ENCODE measurements at places on chromosomes 2 and 18.

DNA sequence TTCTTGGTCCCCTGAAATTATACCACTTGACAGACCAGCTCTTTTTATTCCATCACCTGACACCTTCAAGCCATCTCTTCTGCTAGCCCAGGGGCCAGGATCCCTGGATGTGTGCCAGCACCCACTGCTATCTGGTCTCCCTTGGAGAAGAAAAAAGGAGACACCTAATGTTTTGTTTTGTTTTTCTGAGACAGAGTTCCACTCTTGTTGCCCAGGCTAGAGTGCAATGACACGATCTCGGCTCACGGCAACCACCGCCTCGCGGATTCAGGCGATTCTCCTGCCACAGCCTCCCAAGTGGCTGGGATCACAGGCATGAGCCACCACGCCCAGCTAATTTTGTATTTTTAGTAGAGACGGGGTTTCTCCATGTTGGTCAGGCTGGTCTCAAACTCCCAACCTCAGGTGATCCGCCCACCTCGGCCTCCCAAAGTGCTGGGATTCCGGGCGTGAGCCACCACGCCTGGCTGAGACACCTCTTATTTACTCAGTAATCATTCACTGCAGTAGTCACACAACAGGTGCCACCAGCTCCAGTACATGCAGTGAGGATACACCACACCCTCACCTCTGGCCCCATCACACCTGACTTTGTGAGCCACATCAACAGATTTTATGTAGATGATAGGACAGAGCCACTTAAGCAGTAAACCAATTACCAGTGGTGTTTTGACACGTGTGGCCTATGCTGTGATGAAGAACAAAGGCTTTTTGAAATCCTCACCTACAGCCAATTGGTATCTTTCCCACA lies 42.8 kb upstream of the PCBP1 start:
- DNase-seq = no peak

DNA sequence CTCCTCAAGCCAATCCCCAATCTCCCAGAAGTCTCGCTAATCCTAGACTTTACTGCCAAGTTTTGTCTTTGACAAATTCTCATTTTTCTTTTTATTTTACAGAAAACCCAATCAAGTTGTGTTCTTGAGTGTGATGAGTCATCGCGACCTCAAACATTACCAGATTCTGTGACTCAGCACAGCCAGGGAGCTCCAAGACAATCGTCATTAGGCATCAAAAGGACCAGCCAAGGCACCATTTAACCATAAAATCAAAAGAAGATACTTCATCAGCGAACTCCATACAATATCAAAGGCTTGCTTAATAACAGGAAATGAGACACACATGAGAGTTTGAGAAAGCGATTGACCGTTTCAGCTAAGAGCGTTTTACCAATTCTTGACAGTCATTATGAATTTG lies 146.2 kb upstream of the AGAP1 start:
- no peak for DNase-seq

- no peak for DNase-seq
Observed at GRCh38 chr18:77131100-77131651, 1.4 kb downstream of the MBP start.

- DNase-seq = no peak
Observed at GRCh38 chr2:146986161-146986560, 858.7 kb upstream of the ACVR2A start.

GRCh38 chr2:14199040-14199439 lies 433.5 kb upstream of the LRATD1 start:
- no peak for DNase-seq

DNA sequence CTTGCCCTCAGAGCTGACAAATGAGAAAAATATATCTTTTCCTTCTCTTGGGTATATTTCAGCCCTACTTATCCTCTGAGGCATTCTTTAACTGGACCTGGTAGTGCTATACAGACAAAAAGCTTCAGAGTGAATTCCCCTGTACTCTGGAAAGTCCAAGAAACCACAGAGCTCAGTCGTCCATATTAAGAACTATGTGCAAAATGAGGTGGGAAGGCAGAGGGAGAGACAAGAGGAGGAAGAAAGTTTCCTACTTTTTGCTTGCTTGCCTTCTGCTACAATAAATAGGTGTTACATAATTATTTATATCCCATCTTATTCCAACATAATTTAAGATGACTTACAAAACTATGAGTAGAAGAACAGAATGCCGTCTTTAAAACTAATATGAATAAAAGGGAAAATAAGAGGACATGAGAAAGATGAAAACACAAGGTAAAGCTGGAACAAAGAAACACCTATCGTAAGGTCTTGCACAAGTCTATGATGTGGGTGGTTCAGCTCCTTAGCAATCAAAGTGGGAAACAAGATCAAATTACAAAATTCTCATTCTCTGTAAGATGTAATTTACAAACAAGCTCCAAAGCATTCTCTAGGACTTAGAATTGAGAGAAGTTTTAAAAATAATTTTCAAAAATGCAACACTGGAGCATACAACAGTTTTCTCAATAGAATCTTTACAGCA lies 97.9 kb downstream of the BAZ2B start:
- DNase-seq = no peak

GRCh38 chr2:165970663-165971062 lies 17.1 kb upstream of the TTC21B start:
- DNase-seq = no peak

- peak; percentile 9 for DNase-seq
Observed at GRCh38 chr18:58578321-58578720, 50.6 kb downstream of the ALPK2 start.

- no peak for DNase-seq
Observed at GRCh38 chr2:69171116-69171896, 158.3 kb downstream of the ANTXR1 start.

DNA sequence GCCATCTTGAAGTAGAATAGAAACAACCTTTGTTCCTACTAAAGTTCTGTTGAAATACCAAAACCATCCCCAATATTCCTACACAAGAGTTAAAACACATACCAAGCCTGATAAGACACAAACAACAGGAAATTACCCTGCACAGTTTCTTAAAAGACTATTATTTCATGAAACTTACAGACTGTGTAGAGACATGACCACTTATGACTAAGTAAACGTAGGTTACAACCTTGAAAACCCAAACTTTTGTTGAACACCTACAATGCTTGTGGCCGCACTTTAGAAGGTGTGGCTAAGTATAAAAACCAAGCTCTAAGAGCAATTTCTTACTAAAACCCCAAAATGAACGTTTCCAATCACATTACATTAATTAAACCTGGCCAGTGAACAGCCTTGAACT lies 2.0 kb downstream of the SMAD2 start:
- DNase-seq = no peak

GRCh38 chr2:107148496-107148895 lies 262.5 kb upstream of the ST6GAL2 start:
- DNase-seq = no peak

GRCh38 chr2:216562696-216563435 lies 64.2 kb downstream of the RPL37A start:
- DNase-seq = no peak

- peak; percentile 79 for DNase-seq
Observed at GRCh38 chr2:70498054-70498453, 55.6 kb downstream of the TGFA start.

- no peak for DNase-seq
Observed at GRCh38 chr2:20525041-20526035, 78.5 kb downstream of the RHOB start.

GRCh38 chr2:211724933-211725332 lies 813.7 kb downstream of the ERBB4 start:
- no peak for DNase-seq

GRCh38 chr18:48790226-48790863 lies 160.4 kb downstream of the SMAD7 start:
- no peak for DNase-seq

GRCh38 chr2:188204824-188205223 lies 86.8 kb upstream of the GULP1 start:
- no peak for DNase-seq

DNA sequence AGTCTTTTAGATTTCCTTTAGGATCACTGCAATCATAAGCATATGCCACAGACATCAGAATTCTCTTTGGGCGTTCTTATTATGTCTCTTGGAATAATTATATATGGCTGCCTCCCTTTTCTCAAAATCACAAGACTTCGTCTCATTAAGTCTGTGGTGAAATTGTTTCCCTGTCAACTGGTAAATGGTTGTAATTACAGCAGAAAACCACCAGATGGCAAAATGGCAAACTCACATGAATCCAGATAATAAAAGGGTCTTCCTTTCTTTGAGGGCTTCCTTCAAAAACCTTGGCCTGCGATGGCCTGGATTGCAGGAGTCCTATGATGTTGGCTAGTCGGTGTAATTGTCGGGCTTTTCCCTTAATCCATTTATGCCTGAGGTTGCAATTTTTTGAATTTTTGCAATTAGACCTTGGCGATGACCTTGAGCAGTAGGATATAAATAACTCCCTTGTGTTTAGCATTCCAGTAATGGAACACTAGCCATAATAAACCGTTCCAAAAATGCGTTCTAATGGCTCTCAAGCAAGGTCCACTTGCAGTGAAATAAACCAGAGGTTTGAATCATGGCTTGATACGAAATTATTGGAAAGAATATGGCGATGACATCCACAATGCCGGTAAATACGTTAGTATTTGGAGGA lies 656.4 kb downstream of the MBD2 start:
- DNase-seq = peak; percentile 52

DNA sequence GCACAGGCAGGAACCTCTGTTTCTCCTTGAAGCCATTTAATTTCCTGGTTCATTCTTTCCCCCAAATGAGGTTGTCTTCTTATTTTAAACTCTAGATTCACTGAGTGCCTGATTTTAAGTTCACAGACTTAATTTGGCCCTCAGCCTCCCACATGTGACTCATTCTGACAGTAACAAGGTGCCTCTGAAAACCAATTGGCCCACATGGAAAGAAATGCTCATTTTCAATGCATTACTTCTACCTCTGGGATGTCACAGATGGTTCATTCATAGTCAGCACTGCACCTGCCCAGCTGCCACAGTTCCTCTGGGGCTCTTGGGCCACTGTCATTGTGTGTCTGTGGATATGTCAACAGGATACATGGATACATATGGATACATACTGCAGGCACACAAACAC lies 140.4 kb upstream of the CAPN13 start:
- DNase-seq = no peak

GRCh38 chr2:98875081-98875728 lies 60.8 kb downstream of the CRACDL start:
- DNase-seq = no peak

DNA sequence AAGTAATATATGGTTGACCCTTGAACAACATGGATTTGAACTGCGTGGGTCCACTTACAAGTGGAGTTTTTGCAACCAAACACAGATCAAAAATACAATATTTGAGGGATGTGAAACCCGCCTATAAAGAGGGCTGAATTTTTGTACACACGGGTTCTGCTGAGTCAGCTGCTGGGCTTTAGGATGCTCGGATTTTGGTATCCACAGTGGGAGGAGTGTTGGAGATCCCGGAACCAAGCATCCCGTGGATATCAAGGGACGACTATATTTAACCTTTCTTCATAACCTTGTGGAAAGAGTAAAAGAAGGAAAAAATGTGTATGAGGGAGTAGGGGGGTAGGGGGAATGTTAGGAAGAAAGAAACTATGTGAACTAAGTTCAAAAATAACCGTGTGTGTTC lies 10.0 kb upstream of the INPP1 start:
- DNase-seq = no peak

DNA sequence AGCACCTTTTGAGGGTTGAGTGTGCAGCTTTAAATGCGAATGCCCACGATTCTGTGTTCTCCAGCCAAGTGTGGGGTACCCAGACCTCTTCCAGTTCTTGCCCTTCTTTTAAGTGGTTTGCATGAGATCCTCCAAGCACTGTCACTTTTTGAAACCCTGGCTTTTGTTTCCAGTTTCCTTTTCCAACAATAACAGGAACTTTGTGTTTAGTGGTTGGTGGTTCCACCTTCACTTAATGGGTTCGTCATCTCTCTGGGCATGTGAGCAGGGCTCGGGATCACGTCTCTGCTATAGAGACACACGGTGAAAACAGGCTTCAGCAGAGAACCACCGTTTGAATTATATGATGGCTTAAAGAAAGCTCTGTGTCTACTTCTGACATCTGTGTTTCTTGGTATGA lies 197.6 kb downstream of the LDLRAD4 start:
- DNase-seq = no peak

DNA sequence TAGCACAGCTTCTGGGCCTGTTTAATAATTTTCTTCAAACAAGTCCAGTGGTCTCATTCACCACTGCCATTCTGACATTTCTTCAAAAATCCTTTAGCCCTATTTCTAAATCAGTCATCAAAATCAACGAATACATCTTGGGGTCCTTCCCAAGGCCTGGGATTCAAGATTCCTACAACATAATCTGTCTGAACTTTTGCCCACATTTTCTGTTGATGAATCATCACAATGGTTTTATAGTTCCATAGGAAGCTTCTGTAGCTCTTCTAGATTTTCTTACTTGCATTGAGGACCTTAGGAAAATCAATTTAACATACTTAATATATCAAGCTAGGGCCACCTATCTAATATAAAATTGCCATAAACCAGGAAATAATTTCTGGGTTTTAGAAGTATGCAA lies 811.8 kb upstream of the ACVR2A start:
- DNase-seq = no peak

DNA sequence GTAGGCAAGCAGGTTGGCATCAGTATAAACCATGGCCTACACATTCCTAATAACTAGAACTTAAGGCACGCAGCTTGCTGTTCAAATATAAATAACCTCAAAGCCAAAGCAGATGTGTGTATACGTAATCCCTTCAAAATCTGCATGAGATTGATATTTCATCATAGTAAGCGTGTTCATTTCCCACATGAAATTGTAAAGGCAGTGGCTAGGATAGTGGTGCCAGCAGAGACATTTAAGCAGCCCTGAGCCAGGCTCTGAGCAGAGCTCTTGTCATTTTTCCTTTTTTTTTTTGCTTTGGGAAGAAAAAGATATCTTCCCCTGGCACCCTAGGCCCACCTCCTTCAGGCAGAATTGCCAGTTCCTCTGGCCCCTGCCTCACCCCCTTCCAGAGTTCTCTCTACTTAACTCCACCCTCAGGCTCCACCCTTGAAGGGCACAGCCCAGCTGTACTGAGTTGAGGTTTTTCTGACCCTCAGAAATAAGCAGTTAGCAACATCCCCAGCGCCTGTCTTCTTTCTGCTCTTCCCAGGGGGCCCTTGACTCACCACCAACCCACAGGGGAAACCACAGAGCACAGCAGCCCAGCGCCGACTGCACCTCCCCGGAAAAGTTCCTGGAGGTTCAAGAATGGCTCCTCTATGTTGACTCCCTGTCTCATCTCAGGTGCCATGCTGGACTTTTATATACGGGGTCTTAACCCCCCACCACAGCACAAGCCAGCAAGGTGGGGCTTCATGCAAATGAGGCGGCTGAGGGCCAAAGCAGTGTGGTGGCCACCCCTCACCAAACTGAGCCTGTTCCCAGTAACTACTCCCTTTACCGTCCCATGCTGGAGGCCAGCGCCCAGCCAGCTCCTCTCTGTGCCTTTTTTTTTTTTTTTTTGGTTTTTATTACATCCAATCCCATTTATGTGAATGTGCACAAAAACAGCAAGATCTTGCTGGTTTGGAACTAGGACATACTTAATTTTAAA lies 84.7 kb downstream of the EHD3 start:
- no peak for DNase-seq

GRCh38 chr2:85334928-85335327 lies 7.1 kb upstream of the TGOLN2 start:
- DNase-seq = no peak
